ENCODE measurements at places on chromosomes 2 and 18.

DNA sequence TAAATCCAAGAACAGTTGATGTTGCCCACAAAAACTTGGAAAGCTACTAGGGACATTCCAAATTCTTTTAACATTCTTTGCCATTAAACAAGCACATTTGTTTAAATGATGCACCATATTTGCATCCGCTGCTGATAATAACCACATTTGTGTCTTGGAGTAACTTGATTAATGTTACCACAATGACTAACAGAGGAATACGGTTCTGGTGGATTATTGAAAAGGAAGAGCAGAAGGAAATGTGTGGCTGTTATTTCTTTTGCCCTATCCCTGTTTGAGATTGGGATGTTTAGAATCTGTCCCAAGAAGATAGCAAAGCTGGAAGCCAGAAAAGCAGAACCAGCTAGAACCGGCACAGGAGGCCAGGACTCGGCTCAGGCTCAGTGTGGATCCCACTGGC is 39.2 kb upstream of the RASGRP3 start:
- DNase-seq, result peak; percentile 98

GRCh38 chr2:50769406-50770181 is 262.3 kb downstream of the NRXN1 start:
- DNase-seq, result no peak

DNA sequence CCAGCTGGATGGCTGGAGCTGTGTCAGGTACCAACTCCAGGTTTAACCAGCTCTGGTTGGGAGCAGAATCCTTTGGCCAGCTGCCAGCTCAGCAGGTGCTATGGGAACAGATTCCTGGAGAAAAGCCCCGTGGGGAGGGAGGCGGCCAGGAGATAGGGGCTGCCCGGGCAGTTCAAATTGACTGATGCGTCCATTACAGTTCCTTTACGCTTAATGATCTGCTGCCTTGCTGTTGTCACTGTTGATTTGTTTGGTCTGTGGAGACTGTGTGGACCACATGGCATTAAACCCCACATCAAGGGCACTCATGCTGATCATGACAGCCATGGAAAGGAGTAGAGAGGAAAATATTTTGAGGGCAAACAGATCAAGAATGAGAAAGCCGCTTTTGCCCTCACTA is 200.0 kb downstream of the TSN start:
- no peak for DNase-seq

DNA sequence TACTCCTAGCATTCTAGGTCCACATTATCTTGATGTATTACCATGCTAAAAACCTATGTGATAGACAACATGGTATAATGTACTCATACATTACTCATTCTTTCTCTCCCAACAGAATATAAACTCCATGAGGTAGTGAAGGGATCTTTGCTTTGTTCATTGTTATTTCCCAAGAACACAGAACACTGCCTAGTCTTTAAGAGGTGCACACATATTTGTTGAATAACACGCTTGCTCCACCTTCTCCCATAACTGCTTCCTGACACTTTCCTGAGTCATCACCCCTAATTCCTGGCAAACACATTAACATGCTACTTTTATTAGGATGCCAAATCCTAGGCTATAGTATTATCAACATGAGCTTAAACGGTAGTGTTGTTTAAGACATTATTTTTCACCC is 41.3 kb downstream of the REV1 start:
- DNase-seq, result peak; percentile 66

GRCh38 chr18:75679331-75679730 is 251.8 kb upstream of the SMIM21 start:
- no peak for DNase-seq

DNA sequence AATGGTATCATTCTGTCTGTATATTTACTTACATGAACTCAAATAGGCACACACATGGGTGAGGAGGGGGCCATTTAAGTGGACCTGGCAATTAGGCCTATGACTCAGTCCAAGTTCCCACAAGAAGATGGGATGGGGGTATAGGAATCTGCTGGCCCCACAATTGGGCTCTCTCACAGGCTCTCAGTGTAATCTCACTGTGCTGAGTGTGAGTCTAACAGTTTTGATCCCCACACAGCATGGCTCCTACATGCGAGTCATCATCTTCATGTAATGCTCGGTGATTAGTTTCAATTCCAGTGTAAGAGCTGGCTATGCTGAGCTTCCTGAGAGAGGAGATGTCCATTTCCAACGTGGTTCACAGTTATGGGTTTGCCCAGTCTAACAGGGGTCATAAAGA is 114.0 kb downstream of the GATA6 start:
- DNase-seq, result peak; percentile 8

GRCh38 chr2:89848114-89848513 is 1156.6 kb downstream of the RPIA start:
- no peak for DNase-seq

- no peak for DNase-seq
Measured at GRCh38 chr18:68928762-68929675, 131.1 kb downstream of the CCDC102B start.

GRCh38 chr18:63553081-63553480 is 10.9 kb downstream of the SERPINB12 start:
- peak; percentile 94 for DNase-seq

DNA sequence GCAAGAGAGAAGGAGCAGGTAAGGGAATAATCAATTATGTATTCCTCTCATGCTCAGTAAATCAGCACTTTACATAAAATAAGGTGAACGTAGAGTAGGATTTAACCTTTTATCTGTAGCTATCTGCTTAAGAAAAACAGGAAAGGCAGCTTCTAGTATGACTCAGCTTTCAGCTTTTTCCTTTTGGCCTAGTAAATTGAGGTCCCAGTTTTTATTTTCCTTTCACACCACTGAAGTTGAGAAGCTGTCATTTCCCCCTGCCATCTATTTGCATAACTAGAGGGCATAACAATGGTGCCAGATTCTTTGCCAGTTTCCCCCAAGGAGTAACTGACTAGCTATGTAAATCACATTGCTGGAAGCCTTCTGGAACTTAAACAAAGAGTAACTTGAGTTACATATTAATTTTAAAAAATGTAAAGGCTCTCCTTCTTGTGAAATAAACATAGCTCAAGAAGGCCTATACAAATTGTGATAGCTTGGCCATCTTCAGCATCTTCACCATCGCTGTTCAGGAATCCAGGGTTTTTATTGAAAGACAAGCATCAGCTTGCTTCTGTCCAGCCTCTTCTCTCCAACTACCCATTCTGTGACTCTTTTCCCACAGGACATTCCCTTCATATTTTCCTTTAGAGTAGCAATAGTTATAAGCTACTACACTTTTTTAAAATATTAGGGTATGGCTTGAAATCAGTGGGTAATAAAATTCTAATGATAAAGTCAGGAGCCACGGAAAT is 97.0 kb downstream of the KYNU start:
- peak; percentile 39 for DNase-seq

GRCh38 chr2:85073033-85073432 is 60.2 kb upstream of the TCF7L1 start:
- no peak for DNase-seq

DNA sequence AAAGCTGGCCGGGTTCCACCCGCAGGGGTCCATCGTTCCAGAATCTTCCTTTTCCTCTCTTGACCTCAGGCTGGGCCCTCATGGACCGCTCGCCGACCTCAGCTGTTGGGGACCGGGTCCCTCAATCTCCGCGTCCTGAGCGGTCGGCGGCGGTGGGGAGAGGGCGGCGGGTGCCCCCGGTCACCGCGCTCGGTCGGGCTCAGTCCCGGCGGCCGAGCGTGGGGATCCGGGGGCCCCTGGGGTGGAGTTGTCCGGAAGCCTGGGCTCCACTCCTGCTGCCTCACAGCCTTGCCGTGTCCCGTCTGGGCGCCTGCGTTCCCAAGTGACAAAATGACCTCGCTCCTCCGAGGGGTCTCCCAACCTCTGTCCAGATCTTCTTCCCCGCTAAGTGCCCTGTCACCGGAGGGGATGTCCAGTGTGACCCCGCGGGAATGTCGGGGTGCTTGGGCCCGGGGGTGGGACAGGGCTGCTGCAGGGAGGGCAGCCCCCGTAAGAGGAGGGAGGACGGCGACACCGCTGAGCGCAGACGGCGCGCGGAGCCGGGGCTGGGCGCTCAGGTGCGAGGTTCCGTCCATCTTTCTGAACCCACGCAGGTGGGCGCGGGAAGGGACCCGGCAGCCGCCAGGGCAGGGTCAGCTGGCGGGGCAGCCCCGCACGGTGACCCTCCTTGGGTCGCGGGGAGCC is 16.0 kb upstream of the E2F6 start:
- no peak for DNase-seq

- DNase-seq, result no peak
Measured at GRCh38 chr2:115115135-115115534, 672.7 kb downstream of the DPP10 start.

- no peak for DNase-seq
Measured at GRCh38 chr18:10002280-10002679, 88.5 kb downstream of the VAPA start.

DNA sequence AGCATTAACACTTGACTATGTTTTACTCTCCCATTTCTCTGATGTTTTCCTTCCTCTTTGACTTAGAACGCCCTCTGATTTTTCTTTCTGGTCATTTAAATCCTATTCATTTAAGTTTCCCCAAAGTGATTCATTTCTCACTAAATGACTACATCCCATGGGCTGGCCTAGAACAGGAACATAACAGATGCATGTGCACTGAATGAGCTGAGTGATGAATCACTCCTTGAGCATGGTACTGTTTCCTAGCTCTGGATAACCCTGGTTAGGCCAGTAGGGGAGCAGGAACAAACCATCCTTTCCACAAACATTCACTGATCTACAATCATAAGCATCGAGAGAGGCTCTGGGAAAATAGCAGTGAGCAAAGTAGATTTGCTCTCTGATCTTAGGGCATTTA is 221.9 kb upstream of the SETBP1 start:
- DNase-seq, result peak; percentile 83

- DNase-seq, result no peak
Measured at GRCh38 chr2:99863903-99864270, 278.5 kb downstream of the AFF3 start.

GRCh38 chr2:149648282-149649030 is 60.9 kb upstream of the MMADHC start:
- peak; percentile 99 for DNase-seq

GRCh38 chr2:169803480-169803879 is 4.8 kb downstream of the SSB start:
- DNase-seq, result no peak

DNA sequence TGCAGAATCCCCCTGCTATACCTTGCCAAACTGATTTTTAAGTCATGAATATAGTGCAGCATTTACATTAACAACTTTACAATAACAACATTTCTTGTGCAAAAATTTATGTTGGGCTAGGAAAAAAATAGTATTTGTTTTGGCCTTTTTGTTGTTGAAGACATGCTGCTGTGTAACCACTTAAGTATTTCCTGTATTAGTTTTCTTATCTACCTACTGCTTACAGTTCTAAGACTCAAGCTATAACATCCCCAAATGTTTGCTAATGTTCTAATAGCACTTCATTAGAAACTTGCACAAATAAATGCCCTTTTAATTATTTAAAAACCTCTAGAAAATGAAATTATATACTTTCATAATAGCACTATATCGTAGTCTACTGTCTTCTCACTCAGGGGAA is 154.3 kb upstream of the DOCK10 start:
- peak; percentile 1 for DNase-seq

GRCh38 chr2:60555066-60555782 is 1.8 kb upstream of the BCL11A start:
- DNase-seq, result peak; percentile 82

GRCh38 chr2:147165697-147166382 is 679.0 kb upstream of the ACVR2A start:
- DNase-seq, result no peak

- DNase-seq, result no peak
Measured at GRCh38 chr2:84782717-84783442, 98.0 kb downstream of the TRABD2A start.

GRCh38 chr2:170771421-170771937 is 1.3 kb downstream of the ERICH2 start:
- peak; percentile 10 for DNase-seq

- DNase-seq, result no peak
Measured at GRCh38 chr2:8572712-8573233, 109.1 kb upstream of the ID2 start.

GRCh38 chr2:219228041-219228910 is 1.2 kb downstream of the ATG9A start:
- DNase-seq, result no peak

DNA sequence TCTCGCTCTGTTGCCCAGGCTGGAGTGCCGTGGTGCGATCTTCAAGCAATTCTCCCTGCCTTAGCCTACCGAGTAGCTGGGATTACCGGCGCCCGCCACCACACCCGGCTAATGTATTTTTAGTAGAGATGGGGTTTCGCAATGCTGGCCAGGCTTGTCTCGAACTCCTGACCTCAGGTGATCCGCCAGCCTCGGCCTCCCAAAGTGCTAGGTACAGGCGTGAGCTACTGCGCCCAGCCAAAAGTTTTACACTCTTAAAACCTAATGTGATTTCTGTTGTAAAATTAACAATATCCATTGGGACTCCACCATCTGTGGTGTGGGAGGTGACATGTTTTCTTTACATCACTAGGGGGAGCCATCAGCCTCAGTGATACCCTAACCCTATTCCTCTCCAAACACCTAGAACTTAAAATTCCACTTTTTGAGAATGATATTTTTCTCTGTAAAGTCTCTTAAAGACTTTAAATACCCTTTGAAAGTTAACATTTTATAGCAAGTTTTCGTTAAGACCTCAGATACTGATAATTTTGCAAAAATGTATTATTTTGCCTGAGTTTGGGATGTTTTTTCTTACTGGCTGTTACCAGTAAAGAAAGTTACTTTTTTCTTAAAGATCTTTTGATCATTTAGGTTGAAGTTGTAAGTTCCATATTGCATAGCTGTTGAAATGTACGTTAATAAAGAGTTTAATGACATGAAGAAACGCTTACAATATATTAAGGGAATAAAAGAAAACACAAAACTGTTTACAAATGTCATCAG is 11.6 kb upstream of the EIF2AK2 start:
- DNase-seq, result peak; percentile 32

DNA sequence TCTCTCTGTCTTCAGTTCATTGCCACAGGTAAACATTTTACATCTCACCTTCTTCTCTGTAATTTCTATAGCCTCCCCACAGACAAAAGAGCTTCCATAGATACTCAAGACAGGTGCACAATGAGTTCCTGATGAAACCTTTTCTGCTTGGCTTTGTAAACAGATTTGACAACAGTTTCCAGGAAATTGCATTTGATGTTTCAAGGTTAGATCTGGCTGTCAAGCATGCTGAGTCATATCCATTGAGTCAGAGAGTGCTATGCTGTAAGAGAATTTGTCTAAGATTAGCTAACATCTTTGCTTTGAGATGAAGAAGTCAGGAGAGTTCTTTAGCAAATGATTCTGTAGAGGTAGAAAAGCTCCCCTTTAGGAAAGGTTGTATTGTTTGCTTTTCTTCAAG is 40.6 kb upstream of the MAP2 start:
- peak; percentile 80 for DNase-seq

DNA sequence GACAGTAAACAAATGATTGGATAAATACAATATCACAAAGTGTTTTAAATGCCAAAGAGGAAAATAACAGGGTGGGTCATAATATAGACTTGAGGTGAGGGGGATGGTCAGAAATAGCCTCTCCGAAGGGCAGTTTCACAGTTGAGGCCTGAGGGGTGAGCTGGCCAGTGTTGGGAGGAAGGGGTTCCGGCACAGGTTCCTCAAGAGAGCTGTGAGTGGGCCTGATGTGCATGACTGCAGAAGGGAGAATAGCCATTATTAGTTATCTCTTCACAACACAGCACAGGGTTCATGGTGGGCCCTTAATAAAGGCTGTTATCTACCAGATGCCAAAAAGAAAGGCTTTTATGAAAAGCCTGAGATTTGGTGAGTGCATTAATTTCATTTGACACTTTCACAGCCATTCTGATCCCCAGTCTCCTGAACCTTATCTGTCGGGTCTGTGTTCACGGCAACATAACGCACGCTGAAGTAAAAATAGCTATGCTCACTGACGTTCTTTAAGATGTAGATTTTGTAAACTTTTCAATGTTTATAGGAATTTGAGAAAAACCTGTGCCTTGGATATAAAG is 39.6 kb downstream of the POLR1A start:
- DNase-seq, result no peak

GRCh38 chr2:219308142-219309101 is 779 bp downstream of the PTPRN start:
- peak; percentile 88 for DNase-seq

Measured in fibroblast of skin of abdomen (primary cell).